ENCODE measurements at places on chromosomes 13 and 19. TPM values are rescaled to one million over a fixed set of nuclear protein-coding genes. Genes with fewer than 3 reads are reported as not detected.

DNA sequence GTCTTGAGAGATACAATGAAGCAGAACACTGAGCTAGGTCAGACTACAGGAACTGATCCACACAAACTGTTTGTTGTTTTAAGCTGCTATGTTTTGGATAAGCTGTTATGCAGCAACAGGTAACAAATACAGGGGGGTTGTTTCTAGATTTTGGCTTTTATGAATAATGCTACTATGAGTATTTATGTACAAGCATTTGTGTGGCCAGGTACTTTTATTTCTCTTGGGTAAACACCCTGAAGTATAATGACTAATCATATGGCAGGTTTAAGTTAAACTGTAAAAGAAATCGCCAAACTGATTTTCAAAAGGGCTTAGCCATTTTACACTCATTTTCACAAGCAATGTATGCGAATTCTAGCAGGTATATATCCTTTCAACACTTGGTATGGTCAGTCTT lies 166.0 kb downstream of the DNAJC3 start:
- H3K27me3 ChIP-seq: no peaks in the 10 kb centered on the region
- H3K36me3 ChIP-seq: no peaks in the 10 kb centered on the region
- no peak overlapping the region for H3K4me3 ChIP-seq
- DNase-seq: no peak

GRCh38 chr19:31572976-31573298 lies 223.7 kb upstream of the TSHZ3 start:
- no peak overlapping the region for H3K27ac ChIP-seq
- H3K27me3 ChIP-seq: no peaks in the 10 kb centered on the region
- no peak overlapping the region for H3K4me3 ChIP-seq

DNA sequence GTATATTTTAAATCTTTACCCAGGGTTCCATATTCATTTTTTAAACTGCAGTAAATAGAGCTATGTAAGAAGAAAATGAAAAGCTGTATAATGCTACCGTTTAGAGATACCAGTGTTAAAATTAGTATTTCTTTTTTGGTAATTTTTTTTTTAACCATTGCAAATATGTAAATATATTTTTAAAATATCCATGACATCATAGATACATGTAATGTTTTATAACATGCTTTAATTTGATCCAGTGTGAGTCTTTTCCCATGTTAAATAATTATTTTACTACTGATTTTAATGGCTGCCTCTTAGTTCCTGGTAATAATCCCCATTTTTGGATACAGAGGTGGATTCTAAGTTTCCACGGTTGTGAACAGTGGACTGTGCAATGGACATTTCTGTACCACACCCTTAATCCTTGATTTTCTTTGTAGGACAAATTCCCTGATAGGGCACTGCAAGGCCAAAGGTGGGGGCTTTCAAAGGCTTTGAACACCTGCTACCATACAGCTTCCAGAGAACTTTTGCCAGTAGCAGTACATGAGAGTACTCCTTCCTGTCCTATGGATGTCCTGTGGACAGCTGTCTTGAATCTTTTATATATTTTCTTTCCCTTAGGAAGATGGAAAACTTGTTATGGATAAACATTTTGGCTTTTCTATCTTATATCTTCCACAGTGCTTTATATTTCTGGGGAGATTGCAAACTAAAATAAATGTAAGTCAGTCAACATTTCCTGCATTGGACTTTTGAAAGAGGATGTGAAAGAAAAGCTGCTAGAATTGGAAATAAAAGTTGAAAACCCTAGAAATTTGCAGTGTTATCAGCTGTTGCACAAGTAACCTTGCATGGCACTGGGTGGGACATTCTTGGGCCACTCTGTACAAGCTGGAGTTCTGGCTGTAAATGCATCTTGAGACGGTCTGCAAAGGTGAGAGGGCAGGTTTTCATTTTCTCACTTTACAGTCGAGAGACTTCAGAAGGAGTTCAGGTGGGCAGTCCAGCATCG lies 46.8 kb downstream of the ARHGEF7 start:
- H3K4me3 ChIP-seq: peak overlapping the region; percentile 23
- no peaks in the 10 kb centered on the region for H3K27me3 ChIP-seq
- peak overlapping the region; percentile 8 for H3K27ac ChIP-seq
- H3K36me3 ChIP-seq: peaks cover 27% of the 10 kb centered on the region
- H3K4me1 ChIP-seq: peaks cover 50% of the 10 kb centered on the region

DNA sequence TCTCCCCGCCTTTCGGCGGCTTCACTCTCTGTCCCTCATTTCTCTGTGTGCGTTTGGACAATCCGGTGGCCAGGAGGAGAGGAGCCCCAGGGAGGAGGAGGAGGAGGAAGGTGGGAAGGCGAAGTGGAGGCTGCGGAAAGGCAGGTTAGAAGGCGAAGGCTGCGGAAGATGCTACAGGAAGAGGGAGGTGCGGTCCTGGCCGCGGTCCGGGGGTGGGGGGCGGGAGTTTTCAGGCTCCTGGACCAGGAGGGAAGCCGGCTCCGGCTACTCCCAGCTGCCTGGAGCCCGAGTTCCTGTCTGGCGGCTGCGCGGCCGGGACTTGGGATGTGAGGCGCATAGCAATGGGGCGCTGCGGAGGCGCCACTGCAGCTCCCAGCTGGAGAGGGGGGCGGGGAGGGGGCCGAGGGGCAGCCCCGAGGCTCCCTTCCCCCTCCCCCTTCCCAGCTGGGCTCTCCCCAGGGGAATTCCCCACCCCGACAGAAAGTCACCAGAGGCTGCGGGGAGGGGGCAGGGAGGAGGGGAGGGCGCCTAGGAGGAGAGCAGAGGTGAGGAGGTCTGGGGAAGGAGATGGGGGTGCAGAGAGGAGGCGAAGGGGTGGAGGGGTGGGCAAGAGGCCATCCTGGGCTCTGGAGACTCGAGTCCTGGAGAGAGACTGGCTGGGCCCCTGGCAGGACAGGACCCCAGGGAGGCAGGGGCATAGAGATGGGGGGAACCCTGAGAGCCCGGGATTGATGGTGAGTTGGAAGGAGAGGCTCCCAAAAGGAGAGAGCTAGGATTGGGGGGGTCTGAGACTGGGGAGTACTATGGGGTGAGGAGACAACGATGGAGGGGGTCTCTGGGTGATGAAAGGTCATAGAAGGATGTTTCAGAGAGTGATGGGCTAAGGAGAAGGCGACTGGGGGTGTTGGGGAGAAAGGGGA lies 2.0 kb downstream of the LRRC4B start:
- no peaks in the 10 kb centered on the region for H3K36me3 ChIP-seq
- H3K4me1 ChIP-seq: peaks cover 18% of the 10 kb centered on the region
- no peak overlapping the region for H3K4me3 ChIP-seq
- H3K27ac ChIP-seq: no peak overlapping the region
- peak; percentile 15 for DNase-seq

- no peaks in the 10 kb centered on the region for H3K4me1 ChIP-seq
- H3K4me3 ChIP-seq: no peak overlapping the region
- H3K27ac ChIP-seq: no peak overlapping the region
- H3K36me3 ChIP-seq: no peaks in the 10 kb centered on the region
- no peaks in the 10 kb centered on the region for H3K27me3 ChIP-seq
These were observed 1509.9 kb downstream of the SLITRK5 start for GRCh38 chr13:89181041-89181440.

PRRG2 gene
- total RNA-seq: 3.0 TPM

- no peak for DNase-seq
- no peak overlapping the region for H3K4me3 ChIP-seq
- H3K36me3 ChIP-seq: peaks cover 4% of the 10 kb centered on the region
- no peaks in the 10 kb centered on the region for H3K27me3 ChIP-seq
These were observed 17.9 kb downstream of the RCBTB1 start for GRCh38 chr13:49567491-49567890.

GAPDHS gene
- not detected for total RNA-seq

LIPE gene
- total RNA-seq: 46.9 TPM

ENOX1 gene
- not detected for total RNA-seq

GRCh38 chr13:79765331-79765730 lies 284.4 kb downstream of the NDFIP2 start:
- DNase-seq: no peak
- H3K4me1 ChIP-seq: no peaks in the 10 kb centered on the region
- no peak overlapping the region for H3K4me3 ChIP-seq
- H3K36me3 ChIP-seq: no peaks in the 10 kb centered on the region

Data from B cell (primary cell).